MCF 10A (cell line): ENCODE measurements at places on chromosomes 13 and 19. TPM values are rescaled to one million over a fixed set of nuclear protein-coding genes. Genes with fewer than 3 reads are reported as not detected.

The SYT5 gene
- total RNA-seq, result not detected in 2 replicates

- no peak for DNase-seq
Measured at GRCh38 chr19:6267552-6268381, 12.0 kb downstream of the MLLT1 start.

The WDR87 gene
- not detected in 2 replicates for total RNA-seq

GRCh38 chr19:48680436-48681126, 7.8 kb upstream of the NTN5 start:
- no peak for DNase-seq

GRCh38 chr13:80345771-80346510, 5.0 kb upstream of the SPRY2 start:
- no peak for DNase-seq

DNA sequence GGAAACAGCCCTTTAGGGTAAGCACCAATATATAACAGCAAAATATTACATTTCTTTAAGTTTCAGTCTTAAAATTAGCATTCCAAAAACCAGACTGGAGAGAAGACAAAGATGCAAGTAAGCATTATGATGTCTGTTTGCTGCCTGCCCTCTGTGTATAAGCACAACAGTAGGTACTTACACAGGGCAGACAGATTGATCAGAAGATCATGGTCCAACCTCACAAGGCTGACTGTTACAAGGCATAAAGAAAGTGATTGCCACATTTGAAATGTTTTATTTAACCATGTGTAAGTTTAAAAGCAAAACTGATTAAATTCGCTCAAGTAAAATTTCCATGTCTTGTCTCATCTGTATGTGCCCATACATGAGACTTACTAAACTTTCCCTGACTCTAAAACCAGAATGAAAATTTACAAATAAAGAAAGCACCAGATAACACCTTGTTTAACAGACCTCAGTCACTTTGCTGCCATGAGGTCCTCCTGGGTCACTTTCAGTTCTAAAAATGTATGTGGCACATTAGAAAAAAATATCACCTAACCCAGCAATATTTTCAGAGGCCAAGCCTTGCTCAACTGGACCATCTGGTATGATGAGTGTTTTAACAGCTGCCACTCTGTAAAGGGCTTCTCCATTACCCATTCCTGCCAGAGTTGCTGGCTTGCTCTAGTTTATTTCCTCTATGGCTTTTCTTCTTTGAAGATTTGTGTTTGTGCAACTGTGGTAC, 297.0 kb downstream of the RBM26 start:
- no peak for DNase-seq

DNA sequence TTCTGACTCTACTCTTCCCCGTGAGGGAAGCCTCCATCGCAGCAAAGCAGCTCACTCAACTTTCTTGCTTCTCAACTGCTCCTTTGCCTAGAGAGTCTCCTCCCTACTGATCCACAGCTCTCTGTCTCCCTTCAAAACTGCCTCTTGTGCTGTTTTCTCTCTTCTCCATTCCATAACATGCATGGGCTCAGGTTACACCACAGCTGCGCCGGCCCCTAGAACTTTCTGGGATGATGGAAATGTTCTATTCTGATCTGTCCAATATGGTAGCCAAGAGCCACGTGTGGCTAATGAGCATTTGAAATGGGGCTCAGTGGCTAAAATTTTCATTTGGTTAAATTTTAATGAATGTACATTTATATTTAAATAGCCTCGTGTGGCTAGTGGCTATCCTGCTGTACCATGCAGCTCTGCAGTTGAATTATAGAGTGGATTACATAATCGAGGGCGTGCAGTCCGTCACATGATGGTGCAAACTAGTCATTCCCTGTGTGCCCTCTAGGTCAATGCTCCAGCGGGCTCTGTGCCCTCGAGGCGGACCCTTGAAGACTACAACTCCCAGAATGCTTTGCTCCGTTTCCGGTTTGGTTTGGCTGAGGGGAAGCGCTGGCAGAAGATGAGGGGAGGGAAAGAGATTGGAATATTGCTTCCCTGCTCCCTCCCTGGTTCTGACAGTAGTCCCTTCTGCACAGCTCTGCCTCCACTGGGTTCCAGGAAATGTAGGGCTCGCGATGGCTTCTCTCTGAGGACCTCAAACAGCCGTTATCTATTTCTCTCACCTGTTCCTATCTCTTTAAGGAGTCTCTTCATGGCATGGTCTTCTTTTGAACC, 109.8 kb downstream of the CACNA1A start:
- peak; percentile 84 for DNase-seq

- DNase-seq, result no peak
Measured at GRCh38 chr19:11164879-11165406, 9.4 kb upstream of the SPC24 start.
